Stimulated activated CD8-positive, alpha-beta memory T cell treated with anti-CD3 and anti-CD28 coated beads, Interleukin-4, amount 100 ng/mL, for 1 hour (primary cell): ENCODE measurements at places on chromosomes 13 and 19.

GRCh38 chr19:42303101-42303464, 659 bp upstream of the PAFAH1B3 start:
- DNase-seq = no peak

DNA sequence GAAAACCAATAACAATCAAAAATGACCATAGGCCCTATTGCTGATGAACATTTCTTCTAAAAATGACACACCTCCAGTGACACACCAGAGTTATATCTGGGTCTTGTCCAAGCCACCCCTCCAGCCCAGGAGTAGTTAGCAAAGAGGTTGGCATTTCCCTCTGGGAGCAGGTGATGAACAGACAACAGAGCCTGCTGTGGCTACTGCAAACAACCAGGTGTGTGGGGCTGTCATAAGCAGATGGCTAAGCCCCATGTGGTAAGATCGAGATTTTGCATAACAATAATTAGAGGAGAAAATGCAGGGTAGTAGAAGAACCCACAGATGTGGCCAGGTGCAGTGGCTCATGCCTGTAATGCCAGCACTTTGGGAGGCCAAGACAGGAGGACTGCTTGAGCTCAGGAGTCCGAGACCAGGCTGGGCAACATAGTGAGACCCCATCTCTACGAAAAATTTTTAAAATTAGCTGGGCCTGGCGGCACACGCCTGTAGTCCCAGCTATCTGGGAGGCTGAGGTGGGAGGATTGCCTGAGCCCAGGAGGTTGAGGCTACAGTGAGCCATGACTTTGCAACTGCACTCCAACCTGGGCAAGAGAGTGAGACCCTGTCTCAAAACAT, 5.0 kb downstream of the XRCC1 start:
- no peak for DNase-seq

DNA sequence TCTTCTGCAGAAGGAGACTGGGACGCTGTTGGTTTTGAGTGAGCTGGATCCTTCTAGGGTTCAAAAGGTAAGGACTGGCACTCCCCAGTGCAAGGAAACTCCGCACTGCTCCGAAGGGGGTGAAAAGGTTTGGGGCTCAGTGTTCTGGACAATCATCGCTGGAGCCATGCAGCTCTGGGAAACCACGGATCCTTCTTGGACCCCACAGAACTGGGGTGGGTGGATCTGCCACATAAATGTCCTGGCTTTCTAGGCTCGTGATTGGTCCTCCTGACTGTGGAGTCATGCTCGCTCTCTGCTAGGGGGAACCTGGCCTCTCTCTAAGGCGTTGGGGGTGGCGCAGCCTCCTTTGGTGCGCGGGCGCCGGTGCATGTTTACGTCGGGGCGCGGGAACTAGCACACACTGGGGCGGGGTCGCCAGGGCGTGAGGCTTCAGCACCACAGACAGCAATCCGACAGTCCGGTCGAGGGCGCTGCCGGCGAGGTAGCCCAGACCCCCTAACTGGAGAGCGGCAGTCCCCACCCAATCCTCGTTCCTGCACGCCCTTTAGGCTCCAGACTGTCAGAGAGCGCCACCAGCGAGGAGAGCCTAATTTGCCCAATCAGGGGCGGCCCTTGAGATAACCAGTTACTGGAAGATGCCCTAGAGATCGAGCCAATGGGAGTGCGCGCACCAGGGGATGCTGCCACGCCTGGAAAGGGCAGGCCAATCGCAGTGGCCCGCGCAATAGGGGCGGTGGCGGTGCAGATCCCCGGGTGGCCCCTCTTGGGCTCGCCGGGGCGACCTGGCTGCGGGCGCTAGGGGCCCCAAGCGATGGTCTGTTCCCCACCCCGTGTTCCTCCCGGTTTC, 913 bp upstream of the ELAVL3 start:
- peak; percentile 28 for DNase-seq

- DNase-seq = no peak
These were observed 814.4 kb downstream of the EFNB2 start for GRCh38 chr13:105721016-105721415.

DNA sequence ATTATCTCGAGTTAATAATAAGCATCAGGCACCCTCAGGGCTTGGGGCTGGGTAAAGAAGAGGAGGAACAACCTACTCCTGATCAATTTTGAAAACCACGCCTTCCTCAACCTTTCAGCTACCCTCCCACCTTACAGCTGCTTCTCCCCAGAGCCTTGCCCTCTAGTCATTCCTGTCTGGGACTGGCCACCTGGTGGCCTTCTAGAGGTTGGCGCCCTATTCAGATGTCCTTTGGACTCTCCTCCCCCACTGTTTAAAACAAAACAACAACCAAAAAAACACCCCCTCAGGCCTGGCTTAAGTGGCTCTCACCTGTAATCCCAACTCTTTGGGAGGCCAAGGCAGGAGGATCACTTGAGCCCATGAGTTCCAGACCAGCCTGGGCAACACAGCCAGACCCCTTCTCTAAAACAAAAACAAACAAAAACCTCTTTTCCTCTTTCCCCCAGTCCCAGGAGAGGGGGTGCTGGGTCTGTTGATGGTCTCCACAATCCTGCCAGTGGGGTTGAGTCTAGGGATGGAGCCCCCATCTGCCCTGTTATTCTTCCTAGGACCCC, 62.3 kb downstream of the CCDC70 start:
- no peak for DNase-seq

GRCh38 chr19:29259153-29259552, 46.2 kb upstream of the UQCRFS1 start:
- no peak for DNase-seq
